ENCODE measurements at places on chromosomes 1 and 21.

DNA sequence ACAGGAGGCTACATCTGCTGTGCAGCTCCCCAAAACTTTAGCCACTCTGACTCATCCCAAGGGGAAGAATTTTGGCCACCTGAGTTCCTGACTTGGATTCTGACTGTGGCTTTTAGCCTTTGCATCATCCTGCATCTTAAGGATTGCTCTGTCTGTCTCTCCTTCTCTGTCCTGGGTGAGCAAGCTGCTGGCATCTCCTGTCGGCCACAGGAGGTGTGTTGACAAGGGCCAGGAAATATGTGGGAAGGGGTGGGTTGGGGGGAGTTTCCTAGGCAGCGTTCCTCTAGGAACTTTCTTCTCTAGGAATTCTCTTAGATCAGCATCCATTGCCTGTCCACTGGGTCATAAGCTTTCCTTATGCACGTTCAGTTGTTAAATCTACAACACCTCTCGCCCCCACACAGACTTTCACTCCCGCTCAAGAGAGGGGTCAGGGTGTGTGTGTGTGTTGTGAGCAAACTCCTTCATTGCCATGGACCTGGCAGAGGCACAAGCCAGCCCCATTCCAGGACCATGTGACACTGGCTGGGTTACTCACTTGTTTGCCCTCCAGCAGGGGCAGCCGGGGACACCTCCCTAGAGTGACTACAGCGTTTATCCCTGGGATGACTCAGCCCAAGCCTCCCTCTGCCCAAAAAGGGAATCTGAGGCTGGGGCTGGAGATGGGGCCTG lies 145.0 kb upstream of the DUSP10 start:
- peak; percentile 50 for DNase-seq

- no peak for DNase-seq
These were observed 54.8 kb downstream of the EIF4G3 start for GRCh38 chr1:21121764-21122471.

DNA sequence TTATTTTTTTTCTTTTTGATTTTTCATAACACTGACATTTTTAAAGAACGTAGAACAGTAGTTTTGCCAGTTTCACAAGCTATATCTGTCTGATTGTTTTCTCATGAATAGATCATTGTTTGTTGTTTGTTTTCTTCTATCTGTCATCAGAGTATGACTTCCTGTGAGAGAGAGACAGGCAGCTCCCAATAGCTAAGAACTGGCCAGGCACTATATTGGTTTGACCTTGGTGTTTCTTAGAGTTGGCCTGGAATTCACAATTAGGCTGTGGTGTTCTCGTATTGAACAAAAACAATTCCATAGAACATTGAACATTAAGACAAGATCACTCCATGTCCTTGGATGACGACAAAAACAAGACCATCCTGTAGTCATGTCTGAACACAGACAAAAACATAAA lies 43.4 kb downstream of the RPS6KC1 start:
- no peak for DNase-seq

- no peak for DNase-seq
These were observed 908 bp upstream of the ELK4 start for GRCh38 chr1:205632669-205633169.

GRCh38 chr1:85576642-85577418 lies 3.7 kb upstream of the CCN1 start:
- DNase-seq = peak; percentile 87

DNA sequence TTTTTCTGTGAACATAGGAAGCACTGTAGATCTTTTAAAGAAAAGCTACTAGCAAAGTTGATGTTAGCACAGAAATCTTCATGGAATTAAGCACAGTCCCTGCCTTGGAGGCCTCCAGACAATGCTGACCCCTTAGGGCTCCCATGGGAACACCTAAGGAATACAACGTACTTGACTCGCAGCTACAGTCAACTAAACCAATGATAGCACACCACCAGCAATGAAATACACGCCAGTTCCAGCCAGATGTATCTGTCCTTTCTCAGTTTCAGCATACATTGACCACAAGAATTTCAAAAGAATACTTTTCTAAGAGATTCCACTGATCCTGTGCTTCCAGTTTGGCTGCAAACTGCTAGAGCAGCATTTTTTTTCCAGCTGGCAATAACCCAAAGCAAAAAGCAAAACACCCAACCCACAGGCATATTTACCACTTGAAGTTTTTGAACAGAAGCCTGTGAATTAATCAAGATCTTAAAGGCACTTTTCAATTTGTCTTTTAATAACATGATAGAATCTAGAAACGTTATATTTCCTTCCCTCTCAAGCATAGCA lies 42.8 kb upstream of the KRTAP11-1 start:
- no peak for DNase-seq

DNA sequence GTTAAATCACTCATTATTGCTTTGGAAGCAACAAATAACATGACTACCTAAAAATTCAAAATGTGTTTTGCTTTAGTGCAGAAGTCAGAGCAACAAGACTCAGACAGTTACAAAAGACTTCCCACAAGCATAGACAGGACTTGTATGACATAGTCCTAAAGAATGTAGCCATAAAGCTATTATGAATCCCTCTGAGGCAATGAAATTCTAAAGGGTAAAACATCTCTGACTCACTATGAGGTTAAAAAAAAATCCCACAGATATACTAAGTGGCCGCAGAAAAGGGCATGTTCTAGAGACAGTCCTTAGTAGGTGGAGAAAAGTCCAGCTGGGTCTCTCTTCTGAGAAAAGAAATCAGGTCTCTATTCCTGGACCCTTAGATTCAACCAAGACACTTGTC lies 4.9 kb downstream of the PRKAB2 start:
- no peak for DNase-seq

DNA sequence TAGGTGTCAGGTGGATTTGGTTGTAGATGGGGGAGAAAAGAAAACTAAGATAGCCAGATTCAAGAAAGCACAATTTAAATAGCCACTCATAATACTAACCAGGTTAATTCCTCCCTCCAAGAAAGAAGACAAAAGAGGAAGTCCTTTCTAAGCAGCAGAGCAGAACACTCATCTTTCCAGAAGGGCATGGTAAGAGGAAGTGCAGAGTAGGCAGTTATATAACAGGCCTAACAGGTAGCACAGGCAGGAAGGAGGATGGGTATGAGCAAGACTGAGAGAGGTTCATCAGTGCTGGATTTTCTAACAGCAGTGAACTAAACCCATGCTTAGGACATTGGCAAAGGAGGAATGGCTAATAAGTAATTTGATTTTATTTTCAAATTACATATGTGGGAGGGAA lies 517.5 kb downstream of the PLPP3 start:
- no peak for DNase-seq

DNA sequence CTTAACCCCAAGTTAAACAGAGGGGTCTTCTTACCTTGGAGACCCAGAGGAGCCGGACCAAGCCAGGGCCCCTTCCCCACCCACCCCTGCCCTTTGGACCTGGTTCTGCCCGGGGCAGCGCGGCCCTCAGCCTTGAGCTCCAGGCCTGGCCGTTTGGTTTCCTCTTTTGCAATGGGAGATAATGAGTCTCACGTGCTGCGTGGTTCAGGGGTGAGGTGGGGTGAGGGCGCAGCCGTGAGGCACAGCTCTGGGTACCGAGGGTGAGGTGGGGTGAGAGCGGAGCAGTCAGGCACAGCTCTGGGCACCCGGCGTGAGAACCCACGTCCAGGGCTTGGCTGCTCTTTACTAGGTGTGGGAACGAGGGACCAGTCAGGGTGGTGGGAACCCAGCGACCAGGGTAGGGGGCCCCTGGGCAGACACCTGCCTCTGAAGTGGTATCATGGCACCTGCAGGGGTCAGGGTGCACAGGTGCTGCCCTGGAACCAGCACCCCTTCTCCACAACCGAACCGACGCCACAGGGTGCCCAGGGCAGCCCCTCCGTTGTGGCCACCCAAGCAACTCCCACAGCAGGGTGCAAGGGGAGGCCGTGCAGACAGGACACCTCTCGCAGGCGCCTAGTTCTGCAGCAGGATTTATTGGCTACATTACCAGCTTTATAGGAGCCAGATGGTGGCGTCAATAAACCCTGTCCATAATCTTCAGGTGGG lies 182.2 kb downstream of the PRDM16 start:
- no peak for DNase-seq

Data from heart right ventricle (tissue), 16 donors.